ENCODE measurements at places on chromosomes 1 and 21.

DNA sequence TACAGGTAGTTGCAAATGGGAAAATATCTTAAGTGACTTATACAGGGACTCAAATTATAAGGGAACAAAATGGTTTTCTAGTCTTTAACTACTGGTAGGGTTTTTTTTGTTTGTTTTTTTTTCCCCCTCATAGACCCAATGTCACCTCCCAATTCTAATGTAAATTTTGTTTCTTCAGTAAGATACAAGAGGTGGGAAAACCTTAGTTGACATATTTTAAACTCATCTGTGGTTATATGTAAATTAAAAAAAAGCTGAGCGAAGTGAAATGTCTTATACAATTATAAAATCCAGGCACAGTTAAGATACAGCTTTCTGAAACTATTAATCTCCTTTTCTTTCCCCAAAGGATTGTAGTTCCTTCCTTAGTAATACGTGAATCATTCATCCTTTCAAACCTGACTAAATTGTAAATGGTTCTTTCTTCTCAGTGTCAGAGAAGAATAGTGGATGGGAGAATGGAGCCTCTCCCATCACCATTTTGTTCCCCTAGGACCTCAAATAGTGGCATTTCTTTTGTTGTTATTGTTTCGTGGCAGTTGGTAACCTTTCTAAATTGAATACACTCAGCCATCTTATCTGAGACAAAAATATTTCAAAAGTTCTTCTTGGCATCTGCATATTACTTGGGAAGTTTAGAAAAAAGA, 11.2 kb downstream of the TSEN15 start:
- DNase-seq = no peak

DNA sequence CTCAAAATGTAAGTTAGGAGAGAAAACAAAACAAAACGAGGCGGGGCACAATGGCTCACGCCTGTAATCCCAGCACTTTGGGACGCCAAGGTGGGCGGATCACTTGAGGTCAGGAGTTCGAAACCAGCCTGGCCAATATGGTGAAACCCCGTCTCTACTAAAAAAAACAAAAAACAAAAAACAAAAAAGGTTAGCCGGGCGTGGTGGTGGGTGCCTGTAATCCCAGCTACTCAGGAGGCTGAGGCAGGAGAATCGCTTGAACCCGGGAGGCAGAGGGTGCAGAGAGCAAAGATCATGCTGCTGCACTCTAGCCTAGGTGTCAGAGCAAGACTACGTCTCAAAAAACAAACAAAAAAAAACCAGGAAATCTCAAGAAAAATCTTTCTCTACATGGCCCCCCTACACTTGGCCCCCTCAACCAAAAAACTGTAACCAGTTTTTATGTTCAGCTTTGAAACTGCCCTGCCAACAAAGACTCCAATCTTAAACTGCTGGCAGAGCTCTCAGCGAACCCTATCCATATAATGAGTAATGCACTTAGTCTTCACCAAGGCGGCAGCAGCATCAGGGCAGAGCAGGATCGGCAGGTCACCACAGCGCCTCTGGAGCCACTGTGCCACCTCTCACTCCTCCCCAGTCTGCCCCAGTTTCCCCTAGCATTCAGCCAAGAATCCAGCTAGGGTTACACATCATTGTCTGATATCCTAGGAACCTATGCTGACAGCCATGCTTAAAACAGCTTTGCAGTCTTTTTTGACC, 71.7 kb downstream of the JAK1 start:
- DNase-seq = no peak

- no peak for DNase-seq
Observed at GRCh38 chr1:219938706-219939105, 10.3 kb upstream of the SLC30A10 start.

GRCh38 chr1:158002022-158002630, 8.7 kb downstream of the KIRREL1 start:
- no peak for DNase-seq

DNA sequence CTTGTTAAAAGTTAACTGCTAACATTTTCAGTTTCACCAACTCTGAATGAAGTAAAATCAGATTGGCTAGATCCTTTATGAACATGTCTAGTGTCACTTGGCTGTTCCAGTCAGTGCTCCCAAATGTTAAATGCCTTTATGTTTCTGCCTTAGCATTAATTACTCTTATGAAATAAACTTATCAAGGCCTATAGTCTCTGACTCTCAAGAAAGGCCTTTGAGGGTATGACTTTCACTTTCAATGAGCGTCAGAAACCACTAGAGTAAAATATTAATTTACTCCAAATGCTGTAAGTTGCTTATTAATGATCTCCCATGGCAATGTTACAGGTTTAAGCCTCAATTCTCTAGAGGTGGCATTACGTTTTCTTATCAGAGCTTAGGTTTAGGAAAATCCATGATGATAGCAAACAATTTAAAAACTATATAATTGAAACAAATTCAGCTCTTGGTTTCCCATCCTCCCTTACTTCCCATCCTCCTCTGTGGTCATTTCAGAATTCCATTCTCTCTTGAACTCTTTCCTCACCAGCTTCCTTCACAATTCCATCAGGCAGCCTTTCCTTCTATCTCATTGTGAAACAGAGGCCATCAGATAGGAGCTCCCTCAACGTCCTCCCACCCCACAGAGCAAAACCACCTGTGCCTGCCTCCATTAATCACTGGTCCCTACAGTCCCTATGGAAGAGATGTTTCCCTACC, 108.6 kb upstream of the COP1 start:
- no peak for DNase-seq

DNA sequence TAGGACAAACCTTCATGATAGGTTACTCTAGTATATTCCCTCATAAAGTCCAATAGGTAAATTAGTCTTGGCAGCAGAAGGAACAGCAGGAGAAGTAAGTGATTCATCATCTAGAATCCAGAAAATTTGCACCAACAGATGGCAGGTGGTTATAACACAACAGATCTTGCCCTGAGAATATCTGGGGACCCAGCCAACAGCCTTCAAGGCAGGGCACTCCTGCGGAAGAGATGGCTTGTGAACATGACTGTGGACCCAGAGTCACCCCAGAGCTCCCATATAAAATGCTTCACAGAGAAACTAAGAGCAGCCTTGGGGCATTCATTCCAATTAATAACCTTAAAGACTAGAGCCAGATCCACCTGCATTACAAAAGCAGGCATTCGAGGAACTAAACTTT, 7.9 kb upstream of the PLA2G2C start:
- DNase-seq = no peak

DNA sequence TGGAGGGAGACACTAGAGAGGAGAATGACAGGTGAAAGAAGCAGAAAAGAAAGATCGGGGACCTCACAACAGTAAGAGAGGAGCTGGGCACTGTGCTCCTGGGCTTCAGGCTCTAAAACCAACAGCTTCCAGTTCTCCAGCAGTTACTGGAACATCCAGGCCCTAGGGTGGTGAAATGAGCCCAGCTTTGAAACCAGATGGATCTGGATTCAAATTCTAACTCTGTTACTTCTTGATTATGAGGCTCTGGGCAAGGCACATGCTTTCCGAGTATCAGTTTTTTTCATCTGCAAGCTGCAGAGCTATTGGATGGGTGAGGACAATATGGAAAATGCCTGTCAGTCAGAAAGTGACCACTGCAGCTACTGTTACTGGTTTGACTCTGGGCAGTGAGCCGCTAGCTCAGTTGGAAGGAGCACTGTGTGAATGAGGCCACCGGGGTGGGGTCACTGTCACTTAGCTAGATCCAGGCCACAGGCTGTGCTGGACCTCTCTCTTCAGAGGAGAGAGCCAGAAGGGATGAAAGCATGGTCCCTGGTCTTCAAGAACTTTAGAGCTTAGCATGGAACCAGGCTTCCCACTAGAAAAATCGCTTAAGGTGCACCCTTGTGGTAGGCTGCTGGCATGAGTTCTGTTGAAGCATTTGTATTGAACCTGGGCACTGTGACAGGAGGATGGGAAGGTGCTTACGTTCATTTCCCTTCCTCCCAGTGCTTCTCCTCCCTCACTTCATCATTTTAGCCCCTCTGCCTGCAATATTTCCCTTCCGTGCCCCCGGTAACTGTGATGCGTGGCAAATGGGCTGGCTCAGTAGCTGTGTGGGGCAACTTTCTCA, 12.2 kb downstream of the PLEKHO1 start:
- DNase-seq = no peak

- DNase-seq = no peak
Observed at GRCh38 chr1:195831789-195832188, 776.5 kb downstream of the KCNT2 start.

DNA sequence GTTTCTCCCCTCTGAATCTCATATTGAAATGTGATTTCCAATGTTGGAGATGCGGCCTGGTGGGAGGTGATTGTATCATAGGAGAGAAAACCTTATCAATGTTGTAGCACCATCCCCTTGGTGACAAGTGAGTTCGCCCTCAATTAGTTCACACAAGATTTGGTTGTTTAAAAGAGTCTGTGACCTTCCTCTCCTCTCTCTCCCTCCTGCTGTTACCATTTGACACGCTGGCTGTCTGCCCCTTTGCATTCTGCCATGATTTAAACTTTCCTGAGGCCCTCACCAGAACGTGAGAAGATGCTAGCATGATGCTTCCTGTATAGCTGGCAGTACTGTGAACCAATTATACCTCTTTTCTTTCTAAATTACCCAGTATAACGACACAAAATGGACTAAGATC, 730.9 kb upstream of the PRMT6 start:
- DNase-seq = no peak

GRCh38 chr1:4768553-4768952, 114.1 kb downstream of the AJAP1 start:
- no peak for DNase-seq

DNA sequence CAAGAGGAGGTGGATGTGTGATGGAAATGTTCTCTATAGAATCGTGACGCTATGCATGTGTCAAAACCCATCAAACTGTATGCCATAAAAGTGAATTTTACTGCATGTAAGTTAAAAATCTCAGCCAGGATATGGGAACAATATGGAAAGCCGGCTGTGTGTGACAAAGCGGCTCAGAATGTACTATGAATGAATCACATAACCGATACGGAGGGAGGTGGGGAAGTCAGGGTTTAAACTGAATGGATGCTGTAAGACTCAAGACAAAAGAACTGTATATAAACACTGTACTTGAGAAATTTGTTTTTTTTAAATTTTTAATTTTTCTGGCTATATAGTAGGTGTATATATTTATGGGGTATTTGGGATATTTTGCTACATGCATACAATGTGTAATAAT, 111.6 kb upstream of the PDE4B start:
- DNase-seq = no peak

DNA sequence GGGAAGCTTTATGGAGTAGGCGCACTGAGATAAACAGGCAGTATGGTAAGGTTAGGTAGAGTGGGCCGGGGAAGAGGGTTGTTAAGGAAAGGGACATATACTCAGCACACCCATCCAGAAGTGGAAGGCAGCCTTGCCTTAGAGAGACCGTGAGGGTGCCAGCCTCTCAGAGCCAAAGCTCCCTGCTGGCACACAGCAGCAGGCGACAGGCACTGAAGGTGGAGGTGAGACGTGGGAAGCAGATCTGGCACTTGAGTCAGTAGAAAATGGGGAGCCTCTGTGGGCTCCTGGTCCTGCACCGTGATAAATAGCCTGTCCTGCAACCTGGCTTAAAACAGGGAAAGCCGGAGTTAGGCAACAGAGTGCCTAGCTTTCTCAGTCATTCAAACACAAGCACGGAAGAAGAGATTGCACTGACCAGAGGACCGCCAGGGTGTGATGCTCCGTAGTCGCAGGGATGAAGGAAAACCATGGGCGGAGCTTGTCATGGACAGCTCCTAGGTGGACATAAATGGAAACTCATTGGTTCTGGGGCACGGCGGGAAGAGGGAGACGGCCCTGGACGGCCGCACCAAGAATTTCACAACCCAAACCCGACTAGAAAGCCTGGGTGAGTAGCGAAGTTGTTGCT, 15.5 kb downstream of the KCNK1 start:
- DNase-seq = no peak

DNA sequence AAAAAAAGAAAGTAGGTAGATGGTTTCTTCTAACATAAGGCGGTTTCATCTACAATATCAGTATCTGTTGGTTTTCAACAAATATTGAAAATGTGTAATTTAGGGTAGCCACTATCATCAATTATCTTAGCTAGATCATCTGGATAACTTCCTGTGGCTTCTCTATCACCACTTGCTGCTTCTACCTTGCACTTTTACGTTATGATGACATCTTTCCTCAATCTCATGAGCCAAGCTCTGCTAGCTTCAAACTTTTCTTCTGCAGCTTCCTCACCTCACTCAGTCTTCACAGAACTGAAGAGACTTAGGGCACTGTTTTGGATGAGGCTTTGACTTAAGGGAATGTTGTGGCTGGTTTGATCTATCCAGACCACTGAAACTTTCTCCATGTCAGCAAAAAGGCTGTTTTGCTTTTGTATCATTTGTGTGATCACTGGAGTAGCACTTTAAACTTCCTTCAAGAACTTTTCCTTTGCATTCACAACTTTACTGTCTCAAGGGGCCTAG, 144.9 kb upstream of the HP1BP3 start:
- DNase-seq = no peak

DNA sequence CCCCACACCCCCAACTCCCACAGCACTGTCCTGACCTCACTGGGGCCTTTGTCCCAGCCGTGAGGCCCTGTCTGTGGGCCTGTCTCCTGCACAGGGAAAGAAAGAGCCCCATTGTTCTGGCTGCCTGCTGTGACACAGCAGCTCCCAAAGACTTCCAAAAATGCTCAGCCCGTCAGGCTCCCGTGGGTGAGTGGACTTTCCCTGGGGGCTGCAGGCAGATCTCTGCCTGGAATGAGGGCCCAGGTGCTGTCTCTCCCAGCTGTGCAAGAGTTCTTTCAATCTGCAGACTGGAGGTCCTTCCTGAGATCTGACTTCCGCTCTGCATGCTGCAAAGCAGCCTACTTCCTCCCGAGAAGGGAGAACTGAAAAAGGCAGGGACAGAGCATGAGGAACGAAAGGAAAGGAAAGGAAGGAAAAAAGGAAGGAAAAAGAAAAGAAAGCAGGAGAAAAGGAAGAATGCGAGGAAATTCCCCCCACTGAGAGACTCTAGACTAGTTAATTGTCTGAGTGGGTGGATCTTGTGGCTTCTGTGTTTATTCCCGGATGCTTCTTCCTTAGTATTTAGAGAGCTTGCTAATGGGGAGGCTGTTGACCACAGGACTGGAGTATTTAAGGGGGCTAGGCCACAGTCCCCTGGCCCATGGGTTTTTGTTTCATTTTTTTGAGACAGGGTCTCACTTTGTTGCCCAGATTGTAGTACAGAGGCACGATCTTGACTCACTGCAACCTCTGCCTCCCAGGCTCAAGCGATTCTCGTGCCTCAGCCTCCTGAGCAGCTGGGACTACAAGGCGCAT, 15.0 kb downstream of the NES start:
- DNase-seq = no peak

Data from stimulated activated CD4-positive, alpha-beta T cell treated with anti-CD3 and anti-CD28 coated beads, TNF-alpha, amount 100 ng/mL, for 4 hours (primary cell).